ENCODE measurements at places on chromosomes 12 and 14.

- DNase-seq: no peak
Measured at GRCh38 chr14:105026033-105026785, 5.3 kb upstream of the CDCA4 start.

GRCh38 chr12:109927622-109928021, 27.5 kb downstream of the TCHP start:
- DNase-seq: peak; percentile 55

- DNase-seq: no peak
Measured at GRCh38 chr14:72758420-72758819, 135.5 kb downstream of the DPF3 start.

- no peak for DNase-seq
Measured at GRCh38 chr14:96062506-96062905, 23.3 kb downstream of the C14orf132 start.

DNA sequence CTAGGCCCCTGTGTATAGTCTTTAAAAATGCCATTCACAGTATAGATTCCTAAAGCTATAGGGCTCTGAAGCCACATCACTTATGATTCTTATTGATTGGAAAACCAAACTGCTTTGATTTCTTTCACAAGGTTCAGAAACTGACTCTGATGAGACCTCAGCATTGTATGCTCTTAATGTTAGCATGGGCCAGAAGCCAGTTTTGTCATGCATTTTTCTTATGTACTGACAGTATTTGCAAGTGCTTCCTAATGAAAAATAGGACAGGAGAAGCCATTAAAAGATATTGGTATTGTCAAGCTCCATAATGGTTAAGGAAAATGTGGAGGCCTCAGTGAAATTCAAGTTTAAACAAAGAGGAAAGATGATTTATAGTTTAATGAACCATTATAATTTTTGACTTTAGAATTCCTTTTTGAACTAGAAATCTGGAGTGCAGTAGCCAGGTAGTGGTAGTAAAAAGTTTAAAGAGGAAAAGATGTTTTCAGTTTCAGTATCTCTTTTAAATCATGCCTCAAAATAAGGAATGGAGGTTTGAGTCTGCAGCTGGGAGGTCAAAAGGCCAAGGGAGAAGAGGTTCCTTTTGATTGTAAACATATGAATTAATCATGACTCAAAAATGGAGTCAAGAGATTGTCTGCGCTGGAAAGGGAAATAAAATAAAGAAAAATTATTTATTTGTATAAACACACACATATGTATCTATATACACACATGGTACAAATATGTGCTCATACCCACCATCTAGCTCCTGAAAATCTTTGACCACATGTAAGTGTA, 388.1 kb upstream of the PRICKLE1 start:
- no peak for DNase-seq

Data from HT-29 (cell line).